ENCODE measurements at places on chromosomes 5 and 9.
A peak's percentile ranks its signal among the peaks of the same experiment; 100 is the strongest.

DNA sequence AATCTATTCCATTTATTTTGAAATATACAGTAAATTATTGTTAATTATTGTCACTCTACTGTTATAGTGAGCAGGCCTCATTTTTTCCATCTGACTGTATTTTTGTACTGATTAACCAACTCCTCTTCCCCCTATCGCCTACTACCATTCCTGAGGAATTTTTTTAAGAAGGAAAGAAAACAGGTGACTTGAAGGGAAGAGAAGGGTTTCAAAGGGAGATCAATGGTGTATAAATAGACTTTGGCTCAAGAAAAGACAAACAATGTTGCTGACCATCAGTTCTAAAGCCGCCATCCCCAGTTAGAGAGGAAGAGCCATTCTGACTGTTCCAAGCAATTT lies 69.7 kb downstream of the BAAT start:
- no peak for DNase-seq

- no peak for DNase-seq
Measured at GRCh38 chr9:2153630-2154217, 138.6 kb downstream of the SMARCA2 start.

- no peak for DNase-seq
Measured at GRCh38 chr9:1222511-1222910, 172.4 kb downstream of the DMRT2 start.

GRCh38 chr5:176355400-176356178 lies 6.0 kb downstream of the KIAA1191 start:
- no peak for DNase-seq

DNA sequence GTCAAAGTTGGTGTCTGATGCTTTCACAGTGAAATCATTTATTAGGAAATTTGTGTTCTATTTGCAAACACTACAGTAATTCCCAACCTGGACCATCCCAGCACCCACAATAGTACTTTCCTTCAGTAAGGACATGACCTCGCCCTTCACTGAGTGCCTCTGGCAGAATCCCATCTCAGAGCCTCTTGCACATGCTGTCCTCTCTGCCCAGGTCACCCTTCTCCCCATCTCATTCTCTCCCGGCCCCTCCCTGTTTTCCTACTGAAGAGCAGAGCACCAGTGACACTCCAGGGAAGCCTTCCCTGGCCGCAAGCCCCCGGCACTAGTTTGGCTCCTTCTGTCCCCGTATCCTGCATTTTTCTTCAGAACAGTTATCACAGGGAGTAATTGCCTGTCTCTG lies 220.4 kb downstream of the MAPKAP1 start:
- no peak for DNase-seq

- DNase-seq = no peak
Measured at GRCh38 chr9:128026255-128026772, 40.8 kb downstream of the NAIF1 start.

DNA sequence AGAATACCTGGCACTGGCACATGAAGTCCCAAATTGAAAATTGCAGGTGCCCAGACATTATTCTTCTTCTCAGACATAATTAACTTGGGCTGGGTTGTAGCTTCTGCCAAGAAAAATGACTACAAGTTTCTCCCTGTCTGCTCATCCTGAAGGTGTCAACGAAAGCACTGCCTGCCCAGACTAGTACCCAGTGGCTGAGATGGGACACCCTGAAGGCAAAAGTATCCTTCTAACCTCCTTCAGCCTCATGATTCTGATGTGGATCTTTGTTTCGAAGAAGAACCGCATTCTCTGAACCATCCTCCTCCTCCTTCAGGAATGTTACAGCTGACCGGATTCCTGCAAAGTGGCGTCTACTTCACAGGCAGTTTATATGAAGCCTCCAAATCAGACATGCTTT lies 161.1 kb upstream of the FST start:
- DNase-seq = no peak

GRCh38 chr5:140265845-140266244 lies 37.1 kb downstream of the PFDN1 start:
- DNase-seq = no peak

DNA sequence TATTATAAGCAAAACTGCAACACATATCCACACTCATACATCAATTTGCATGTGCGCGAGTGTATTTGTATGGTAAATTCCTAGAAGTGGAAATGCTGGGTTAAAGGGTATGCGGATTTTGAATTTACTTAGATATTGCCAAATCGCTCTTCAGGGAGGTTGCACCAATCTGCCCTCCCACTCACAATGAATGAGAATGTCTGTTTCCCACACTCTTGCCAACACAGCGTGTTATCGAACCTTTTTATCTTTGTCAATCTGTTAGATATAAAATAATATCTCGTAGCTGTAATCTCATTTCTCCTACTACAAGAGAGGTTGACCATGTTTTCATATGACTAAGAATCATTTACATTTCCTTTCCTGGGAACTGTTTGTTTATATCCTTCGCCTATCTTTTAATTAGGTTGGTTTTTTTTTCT lies 35.7 kb downstream of the LHX2 start:
- DNase-seq = no peak

- DNase-seq = no peak
Measured at GRCh38 chr9:136958473-136958872, 6.4 kb downstream of the LCN12 start.

GRCh38 chr5:179749857-179750508 lies 17.4 kb downstream of the MAML1 start:
- DNase-seq = peak; percentile 28

- DNase-seq = no peak
Measured at GRCh38 chr5:160423099-160423498, 1.4 kb downstream of the PTTG1 start.

DNA sequence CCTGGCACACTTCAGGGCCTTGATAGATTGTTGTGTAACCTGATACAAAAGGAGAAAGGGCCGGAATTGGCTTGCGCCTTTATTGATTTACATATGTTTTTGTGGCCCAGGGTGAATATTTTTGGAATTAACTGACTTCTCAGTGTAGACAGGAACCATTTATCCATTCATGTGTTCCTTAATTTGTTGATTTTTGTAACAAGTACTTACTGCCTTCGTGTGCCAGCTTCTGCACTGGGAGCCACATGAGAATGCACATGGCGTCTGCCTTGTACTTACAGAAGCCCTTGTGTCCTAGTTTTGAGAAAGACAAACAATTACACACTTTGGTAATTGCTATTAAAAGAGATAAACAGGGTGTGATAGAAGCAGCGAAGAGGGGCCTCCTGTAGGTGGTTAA lies 26.4 kb downstream of the EHMT1 start:
- DNase-seq = peak; percentile 2

DNA sequence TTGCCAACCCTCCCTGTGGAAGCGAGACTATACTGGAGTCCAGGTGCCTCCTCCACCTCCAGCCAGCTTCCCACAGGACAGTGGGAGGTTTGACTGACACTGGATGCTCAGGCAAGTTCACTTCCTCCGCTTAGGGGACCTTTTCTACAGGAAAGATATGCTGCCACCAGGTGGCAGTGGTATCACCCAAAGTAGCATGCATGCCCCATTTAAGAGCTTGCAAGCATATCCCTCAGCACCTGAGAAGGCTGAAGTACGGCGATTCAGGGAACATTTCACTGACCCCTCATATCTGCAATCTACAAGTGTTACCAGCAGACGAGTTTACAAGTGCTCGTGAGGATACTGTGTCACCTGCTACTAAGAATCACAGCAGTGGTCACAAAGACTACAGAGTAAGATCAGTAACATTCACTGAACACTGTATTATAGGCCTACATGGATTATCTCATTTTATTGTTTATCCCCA lies 75.5 kb downstream of the KLHL3 start:
- DNase-seq = peak; percentile 80

GRCh38 chr5:158124606-158125316 lies 265.8 kb upstream of the CLINT1 start:
- no peak for DNase-seq

- no peak for DNase-seq
Measured at GRCh38 chr5:96463091-96463490, 30.0 kb upstream of the PCSK1 start.

GRCh38 chr9:715300-715699 lies 126.2 kb upstream of the DMRT1 start:
- no peak for DNase-seq

All from sciatic nerve (tissue), 2 donors.